ENCODE measurements at places on chromosomes 11 and 22.

DNA sequence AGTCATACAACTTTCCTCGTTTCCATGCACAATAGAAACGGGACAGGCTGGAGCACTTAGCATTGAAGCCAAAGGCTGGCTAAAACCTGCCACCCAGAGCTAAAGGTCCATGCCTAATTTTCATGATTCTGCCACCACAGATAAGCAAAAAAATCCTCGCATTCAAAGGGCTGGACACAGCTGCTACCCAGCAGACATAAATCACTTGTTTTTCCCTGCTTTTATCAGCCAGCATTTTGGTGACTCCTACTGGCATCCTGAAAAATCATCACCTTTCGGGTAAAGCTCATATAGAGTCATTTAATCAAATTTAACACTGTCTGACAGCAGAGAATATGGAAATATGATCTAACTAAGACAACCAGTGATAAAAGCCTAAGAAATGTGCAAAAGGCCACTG lies 37.9 kb downstream of the ALG9 start:
- DNase-seq: no peak

GRCh38 chr11:134406264-134407185 lies 5.5 kb downstream of the B3GAT1 start:
- no peak for DNase-seq

DNA sequence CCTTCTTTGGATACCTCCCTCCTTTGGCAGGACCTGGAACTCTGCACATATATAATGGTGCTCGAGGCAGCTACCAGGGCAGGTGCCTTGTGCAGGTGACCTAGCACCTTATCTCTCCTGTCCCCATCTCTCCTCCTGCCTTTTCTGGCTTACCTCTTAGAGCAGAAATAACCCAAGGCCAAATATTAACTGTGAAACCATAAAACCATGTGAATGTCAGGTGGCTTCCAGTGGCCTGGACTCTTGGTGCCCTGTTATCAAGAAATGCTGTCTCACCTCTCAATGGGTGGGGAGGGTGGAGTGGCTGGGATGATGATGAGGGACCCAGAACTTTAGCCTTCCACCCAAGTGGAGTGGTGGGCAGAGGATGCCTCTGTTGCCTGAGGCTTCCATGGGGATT lies 42.9 kb downstream of the YWHAH start:
- DNase-seq: no peak

DNA sequence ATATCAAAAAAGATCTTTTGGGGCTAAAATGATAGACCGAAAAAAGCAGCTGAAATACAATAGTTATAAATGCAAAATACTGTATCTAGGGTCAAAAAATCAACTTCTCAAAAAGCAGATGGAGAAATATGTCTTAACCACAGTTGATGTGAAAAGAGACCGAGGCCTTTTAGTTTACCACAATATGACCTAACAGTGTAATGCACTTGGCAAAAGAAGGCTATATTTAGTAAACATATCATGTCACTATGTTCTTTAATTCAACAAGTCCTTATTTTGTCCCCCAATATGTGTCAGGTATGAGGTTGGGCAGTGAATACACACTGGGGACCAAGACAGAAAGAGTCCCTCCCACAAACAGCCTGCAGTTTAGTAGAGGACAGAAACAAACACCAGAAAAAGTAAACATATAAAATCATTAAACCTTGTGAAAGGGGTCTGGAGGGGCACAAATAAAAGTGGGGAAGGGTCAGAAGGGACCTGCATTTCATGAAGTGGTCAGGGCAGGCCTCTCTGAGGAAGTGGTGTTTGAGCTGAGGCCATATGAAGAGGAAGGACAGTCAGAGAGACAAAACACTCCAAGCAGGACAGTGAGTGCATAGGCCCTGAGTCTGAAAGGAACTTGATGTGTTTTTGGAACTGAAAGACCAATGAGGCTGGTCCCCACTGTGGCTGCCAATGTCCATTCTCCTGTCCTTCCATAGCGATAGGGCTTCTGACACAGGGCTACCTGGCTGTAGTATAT lies 53.4 kb downstream of the LIF start:
- DNase-seq: no peak

GRCh38 chr11:112113539-112114457 lies 27.1 kb downstream of the SDHD start:
- peak; percentile 16 for DNase-seq

DNA sequence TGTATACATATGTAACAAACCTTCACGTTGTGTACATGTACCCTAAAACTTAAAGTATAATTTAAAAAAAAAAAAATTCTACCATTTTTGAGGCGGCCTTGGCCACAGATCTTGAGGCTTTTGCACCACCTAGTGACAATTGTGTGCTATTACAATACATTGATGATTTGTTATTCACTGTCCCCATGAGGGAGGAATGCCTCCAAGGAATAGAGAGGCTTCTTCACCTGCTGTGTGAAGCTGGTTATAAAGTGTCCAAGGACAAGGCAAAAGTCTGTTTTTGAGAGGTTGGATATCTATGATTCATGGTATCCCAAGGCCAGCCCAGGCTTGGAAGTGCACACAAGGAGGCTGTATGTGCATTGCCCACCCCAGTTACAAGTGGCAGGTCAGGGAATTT lies 30.7 kb downstream of the SLC22A25 start:
- DNase-seq: no peak

GRCh38 chr22:45866646-45867117 lies 110.3 kb downstream of the WNT7B start:
- DNase-seq: no peak

GRCh38 chr11:120020981-120021380 lies 116.9 kb downstream of the TRIM29 start:
- no peak for DNase-seq

GRCh38 chr11:115993590-115993989 lies 489.4 kb upstream of the CADM1 start:
- no peak for DNase-seq
